ENCODE measurements at places on chromosomes 13 and 19.

GRCh38 chr13:101231751-101232428, 184.4 kb downstream of the NALCN start:
- no peak for DNase-seq

- DNase-seq, result no peak
Observed at GRCh38 chr13:73693215-73693614, 441.0 kb downstream of the KLF12 start.

DNA sequence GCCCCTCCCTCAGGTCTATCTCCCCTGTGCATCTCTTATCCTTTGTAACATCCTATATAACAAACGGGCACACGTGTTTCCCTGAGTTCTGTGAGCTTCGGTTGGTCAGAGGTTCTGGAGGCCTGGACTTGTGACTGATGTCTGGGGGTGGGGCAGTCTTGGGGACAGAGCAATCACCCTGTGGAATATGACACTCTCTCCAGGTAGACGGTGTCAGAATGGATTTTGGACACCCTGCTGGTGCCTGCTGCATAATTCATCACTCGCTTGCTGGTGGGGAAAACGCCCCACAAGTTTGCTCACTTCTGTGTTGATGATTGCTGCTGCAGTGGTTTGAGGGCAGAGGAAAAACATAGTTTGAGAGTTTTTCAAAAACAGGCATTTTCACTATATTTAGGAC, 223.2 kb downstream of the UQCRFS1 start:
- DNase-seq, result no peak

GRCh38 chr19:19459707-19460251, 54.3 kb downstream of the GATAD2A start:
- DNase-seq, result peak; percentile 79

GRCh38 chr13:111247552-111247951, 72.9 kb upstream of the TEX29 start:
- no peak for DNase-seq

- no peak for DNase-seq
Observed at GRCh38 chr19:33261511-33262189, 36.0 kb upstream of the SLC7A10 start.

- peak; percentile 74 for DNase-seq
Observed at GRCh38 chr19:44657211-44657921, 13.7 kb downstream of the PVR start.

- no peak for DNase-seq
Observed at GRCh38 chr19:45160870-45161737, at the start of gene NKPD1. NKPD1 (minus strand) TSS chr19:45160982; CDS start chr19:45160150, 832 bp downstream.

GRCh38 chr13:30431269-30431940, 9.1 kb downstream of the UBE2L5 start:
- DNase-seq, result no peak

GRCh38 chr13:111179908-111180760, 65.0 kb downstream of the ARHGEF7 start:
- DNase-seq, result no peak

DNA sequence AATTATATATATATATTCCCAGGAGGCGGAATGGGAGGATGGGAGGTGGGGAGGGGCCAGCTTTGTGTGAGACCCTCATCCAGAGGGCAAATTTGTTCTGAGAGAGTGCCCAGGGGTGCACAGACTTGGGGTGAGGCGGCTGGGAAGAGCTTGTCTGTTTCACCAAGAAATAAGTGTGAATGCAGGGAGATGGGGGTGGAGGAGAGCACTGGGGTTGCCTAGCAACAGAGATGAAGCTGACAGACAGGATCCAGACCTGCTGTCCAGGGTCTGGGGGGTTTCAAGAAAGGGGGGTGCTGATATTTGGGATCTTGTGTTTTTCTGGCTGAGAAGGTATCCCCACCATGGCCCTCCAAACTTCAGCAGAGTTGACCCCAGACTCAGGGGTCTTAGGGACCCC, 18.6 kb upstream of the TNFAIP8L1 start:
- no peak for DNase-seq

DNA sequence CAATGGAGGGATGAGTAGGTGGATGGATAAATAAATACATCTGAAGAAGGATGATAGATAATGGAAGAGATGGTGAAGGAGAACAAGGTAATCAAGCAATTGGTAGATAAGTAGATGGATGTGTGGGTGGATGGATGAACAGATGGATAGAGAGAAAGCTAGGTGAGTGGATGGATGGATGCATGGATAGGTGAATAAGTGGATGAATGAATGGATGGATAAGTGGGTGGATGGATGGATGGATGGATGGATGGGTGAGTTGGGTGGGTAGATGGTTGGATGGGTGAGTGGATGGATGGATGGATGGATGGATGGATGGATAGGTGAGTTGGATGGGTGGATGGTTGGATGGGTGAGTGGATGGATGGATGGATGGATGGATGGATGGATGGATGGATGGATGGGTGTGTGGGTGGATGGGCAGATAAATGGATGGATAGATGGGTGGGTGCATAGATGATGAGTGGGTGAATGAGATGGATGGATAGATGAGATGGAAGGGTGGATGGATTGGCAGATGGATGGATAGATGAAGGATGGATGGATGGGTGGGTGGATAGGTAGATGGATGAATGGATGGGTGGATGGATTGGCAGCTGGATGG, 6.3 kb downstream of the SEMA6B start:
- no peak for DNase-seq

- no peak for DNase-seq
Observed at GRCh38 chr13:64808704-64809103, 2421.4 kb downstream of the PCDH9 start.

DNA sequence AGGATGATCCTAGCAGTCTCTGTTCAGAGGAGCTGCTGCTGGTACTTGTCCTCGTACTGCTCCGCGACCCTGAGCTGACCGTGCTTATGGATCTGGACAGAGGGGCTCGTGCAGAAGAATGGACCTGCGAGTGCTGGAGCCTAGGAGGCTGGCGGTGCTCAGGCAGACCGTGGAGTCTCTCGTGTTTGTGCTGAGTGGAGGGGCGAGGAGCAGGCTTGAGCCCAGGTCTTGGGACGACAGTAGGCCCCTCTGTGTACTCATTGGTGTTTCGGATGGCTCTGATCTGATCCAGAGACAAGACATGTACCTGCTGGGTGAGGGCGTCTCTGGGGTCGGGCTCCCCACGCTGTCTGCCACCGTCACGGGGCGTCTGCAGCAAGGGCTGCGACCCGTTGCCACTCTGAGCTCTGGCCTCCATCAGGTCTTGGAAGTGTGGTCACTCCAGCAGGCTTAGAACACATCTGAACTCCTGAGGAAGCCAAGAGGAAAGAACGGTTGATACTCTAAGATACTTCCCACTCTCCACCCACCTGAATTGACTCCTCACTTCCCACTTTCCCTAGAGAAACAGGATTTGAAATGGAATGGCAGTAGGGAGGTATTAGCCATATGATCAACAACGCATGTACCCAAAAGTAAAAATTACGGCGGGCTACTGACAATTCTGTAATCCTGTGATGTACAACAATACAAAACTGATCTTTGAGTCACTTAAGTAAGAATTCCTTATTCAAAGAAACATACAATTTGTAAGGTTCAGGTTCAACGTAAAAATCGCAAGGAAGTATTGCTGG, 3.4 kb downstream of the SPRY2 start:
- DNase-seq, result no peak

DNA sequence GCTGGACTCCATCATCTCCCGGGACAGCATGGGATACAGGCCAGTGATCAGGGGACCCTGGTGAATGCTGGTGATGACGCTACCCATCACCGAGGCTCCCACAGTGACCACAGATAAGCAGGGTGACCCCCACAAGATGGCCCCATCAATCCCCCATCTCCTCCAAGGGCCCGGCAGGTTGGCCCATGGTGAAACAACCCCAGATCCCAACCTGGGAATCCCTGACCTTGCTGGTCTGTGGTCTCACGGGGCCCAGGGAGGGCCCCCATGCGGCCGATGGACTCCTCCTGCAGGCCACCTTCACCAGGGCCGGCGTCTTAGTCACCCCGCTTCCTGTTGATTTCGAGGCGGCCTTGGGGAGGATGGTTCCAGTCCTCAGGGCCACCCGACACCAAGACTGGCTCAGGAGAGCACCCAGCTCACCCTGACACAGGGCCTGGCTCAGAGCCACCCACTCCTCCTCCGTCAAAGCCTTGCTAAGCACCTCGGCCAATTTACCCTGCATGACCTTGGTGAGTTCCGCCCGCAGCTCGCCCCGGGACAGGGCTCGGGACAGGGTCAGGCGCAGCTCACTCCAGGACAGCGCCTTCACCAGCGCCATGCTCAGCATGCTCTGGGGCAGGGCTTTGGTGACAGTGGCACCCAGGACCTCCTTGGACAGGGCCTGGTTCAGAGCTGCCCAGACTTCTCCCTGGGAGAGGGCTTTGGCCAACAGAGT, 10.0 kb downstream of the IQCN start:
- DNase-seq, result no peak

GRCh38 chr13:104694397-104694796, 1628.2 kb upstream of the SLC10A2 start:
- no peak for DNase-seq

- no peak for DNase-seq
Observed at GRCh38 chr19:4879041-4879440, 11.6 kb upstream of the PLIN3 start.

- no peak for DNase-seq
Observed at GRCh38 chr13:22175815-22176214, 504.9 kb downstream of the FGF9 start.

DNA sequence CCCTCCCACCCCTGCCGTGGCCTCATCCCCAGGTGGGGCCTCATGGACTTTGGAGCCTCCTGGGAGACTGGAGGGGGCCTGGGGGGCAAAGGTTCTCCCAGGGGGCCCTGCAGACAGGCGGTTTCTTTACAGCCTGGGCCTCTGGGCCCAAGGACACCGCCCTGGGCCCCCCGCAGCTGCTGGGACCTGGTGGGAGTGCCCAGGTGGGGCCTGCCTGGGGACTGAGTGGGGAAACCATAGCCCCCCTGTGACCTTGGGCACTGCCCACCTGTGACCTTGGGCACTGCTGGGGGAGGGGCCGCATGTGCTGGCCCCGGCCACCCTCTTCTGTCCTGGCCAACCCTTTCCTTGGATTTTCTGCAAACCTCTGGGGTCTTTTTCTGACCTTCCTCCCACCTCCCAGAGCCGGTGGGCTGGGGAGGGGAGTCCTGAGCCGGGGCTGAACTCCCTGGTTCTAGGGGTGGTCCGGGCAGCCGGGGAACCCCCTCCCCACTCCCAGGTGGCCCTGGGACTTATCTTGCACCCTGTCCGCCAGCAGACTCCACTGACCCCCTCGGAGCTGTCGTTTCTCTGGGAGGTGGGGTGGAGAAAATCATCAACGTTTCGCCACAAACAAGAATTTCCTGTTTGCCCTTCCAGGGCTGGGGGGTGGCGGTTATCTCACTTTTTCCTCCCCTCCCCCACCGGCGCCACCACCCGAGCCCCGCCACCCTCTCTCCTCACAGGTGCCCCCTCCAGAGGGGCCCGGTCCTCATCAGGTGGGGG, 27.0 kb downstream of the ARID3A start:
- DNase-seq, result no peak

DNA sequence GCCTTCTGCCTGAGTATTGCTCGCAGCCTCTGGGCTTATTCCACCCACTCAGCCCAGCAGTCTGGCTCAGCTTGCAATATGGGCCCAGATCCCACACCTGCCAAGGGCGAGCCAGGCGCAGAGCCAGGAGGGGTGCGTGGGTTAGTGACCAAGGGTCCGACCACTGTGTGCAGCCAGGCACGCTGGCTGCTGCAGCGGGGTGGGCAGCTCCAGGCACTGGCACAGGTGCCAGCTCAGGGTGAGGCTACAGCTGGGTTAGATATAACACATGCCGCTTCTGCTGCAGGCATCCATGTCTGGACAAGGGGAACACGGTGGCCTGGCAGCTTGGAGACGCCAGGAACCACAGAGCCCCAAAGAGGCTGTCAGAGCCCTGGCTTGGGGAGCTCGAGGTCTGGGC, 12.6 kb upstream of the URAD start:
- no peak for DNase-seq

- no peak for DNase-seq
Observed at GRCh38 chr13:110875241-110875640, 39.6 kb downstream of the ANKRD10 start.

DNA sequence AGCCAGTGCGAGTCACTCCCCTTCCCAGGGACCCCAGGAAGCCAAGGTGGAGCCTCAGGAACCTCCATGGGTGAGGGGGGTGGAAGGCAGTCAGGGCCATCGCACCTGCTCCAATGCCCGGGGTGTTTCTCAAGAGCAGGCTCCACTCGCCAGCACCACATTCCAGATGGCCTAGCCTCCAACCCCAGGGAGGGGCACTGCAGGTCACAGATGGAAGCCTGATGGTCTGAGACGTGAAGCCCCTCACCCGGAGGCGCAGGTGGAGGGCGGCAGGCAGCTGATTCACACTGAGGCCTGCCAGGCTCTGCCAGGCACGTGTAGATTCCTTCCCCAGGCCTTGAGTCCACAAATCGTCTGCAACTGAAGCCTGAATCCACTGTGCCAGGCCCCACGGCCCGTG, 23.0 kb upstream of the ISYNA1 start:
- no peak for DNase-seq

DNA sequence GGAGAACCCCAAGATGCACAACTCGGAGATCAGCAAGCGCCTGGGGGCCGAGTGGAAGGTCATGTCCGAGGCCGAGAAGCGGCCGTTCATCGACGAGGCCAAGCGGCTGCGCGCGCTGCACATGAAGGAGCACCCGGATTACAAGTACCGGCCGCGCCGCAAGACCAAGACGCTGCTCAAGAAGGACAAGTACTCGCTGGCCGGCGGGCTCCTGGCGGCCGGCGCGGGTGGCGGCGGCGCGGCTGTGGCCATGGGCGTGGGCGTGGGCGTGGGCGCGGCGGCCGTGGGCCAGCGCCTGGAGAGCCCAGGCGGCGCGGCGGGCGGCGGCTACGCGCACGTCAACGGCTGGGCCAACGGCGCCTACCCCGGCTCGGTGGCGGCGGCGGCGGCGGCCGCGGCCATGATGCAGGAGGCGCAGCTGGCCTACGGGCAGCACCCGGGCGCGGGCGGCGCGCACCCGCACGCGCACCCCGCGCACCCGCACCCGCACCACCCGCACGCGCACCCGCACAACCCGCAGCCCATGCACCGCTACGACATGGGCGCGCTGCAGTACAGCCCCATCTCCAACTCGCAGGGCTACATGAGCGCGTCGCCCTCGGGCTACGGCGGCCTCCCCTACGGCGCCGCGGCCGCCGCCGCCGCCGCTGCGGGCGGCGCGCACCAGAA, 1.1 kb downstream of the SOX1 start:
- DNase-seq, result no peak

DNA sequence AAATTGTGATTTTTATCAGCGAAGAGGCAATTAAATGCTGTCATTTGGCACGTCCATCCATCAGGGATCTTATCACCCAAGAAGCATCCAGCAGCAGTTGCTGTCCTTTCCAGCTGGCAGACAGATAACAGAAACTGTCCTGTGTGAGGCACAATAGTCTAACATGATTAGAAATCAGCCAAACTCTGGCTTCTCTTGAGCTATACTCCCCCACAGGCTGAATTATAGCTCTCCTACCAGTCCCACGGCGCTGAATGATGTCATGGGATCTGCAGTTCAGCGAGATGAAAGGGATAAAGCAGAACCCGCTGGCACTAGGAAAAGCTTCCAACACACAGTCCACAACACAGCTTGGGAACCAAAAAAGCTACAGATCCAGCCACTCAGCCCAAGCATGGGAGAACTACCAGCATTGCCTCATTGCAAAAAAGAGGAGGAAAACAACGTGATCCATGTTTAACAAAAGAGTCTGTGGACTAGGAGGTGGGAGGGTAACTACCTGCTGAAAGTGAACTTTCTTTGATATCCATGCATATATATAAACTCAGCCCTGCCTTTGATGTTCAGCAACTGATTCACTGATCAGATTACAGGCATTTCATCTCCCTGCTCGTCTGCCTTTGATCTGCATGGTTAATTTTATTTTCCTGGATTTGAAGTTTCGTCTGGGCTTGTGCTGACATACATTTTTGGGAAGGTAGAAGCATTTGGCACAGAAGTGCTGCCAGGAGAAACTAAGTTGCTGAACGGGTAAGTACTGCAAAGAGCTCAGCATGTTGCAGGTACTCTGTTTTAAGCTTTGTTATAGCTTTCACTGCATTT, at the start of gene TNFRSF19:
Gene TNFRSF19, plus strand, starts transcription at position 314 of the 822 bp plus-strand sequence. CDS start 19,772 bp downstream, outside the sequence.
- no peak for DNase-seq
